ENCODE measurements at places on chromosomes 11 and 22.
A peak's percentile ranks its signal among the peaks of the same experiment; 100 is the strongest.

GRCh38 chr22:27644566-27644965 lies 157.0 kb downstream of the MN1 start:
- DNase-seq = no peak

DNA sequence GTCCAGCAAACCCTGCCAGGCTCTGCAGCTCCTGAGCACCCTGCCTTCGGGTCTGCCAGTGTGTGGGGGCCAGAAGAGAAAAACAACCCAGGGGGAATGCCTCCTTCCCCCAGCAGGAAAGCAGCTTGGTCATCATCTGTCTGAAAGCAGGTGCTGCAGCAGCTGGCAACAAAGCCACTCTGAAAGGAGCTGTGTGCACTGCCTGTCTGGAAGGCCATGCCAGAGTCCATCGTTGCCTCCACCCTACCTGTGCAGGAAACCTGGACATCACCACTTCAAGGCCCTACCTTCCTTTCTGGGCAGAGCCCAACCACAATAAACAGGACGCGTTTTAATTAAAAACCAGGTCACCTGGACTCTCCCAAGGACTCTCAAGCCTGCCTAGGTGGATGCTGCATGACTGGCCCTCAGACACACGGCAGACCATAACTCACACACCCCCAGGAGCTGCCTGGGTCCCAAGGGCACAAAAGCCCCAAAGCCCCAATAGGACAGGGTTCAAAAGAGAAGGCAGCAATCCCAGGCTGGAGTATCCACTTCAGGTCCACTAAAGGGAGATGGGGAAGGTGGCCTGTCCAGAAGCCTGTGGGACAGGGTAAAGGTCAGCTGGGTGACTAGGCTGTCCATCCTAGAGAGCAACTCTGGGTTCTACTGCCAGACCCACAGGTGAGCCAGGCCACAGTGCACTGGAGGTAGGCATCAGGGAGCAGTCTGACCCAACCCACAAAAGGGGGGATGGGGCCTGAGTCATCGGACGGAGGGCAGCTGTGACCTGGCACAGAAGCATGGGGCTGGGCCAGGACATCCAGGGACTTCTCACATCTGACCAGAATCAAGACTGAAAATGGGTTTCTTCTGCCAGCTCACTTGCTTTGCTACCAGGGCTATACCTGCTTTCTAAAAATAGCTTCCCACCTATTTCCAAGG lies 6.1 kb downstream of the GNB1L start:
- DNase-seq = peak; percentile 77

DNA sequence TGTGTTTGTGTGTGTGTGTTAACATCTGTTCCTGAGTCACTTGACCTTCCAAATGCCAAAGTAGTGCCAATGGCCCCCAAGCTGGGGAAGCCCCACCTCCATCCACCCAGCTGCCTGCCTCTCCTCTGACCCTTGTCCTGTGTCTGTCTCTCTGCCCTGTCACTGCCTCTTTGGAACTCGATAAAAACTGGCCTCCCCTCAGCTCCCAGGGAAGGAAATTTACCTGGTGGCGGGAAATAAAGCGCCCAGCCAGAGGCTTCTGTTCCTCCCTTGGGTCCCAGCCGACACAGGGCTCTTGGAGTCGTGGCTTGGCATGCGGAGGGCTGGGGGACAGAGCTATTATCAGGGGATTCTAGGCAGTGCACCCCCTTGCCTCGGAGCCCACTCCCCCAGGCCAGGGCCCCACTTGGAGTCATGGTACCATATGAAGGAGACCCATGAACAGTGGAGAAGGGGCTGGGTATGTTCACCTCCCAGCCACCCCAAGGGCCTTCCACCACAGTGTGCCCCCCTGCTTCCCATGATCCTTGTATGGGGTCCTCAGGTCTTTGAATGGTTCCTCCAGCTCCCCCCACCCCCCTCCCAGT lies 6.2 kb downstream of the KCNC1 start:
- no peak for DNase-seq

DNA sequence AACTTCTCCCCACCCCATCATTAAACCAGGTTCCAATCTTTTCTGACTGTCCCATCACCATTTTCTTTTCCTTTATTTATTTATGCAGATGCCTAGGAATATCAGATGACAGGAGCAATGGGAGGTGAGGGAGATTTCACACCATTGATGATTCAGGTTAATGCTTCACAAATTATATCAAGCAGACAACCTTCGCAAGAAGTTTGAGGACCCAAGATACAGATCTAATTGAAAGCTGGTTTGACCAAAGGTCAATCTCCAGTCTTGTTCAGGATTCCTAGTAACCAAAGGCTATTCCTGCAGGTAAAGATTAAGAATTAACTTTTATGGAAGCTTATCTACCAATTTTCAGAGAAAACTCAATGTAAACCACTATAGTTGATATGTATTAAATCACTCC lies 54.4 kb downstream of the SLC35F2 start:
- no peak for DNase-seq

DNA sequence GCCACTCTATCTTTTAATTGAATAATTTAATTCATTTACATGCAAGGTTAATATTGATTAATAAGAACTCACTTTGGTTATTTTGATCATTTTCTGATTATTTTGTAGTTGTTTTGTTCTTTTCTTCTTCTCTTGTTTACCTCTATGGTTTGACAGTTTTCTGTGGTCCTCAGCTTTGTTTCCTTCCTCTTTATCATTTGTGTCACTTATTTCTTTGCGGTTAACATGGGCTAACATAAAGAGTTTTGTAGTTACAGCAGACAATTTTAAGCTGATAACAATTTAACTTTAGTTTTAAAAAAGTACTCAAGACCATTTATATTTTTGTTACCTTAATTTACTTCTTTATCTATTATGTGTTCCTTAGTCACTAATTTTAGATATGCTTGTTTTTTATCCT lies 1032.8 kb upstream of the RAG2 start:
- DNase-seq = no peak

GRCh38 chr22:21726650-21727049 lies 8.9 kb downstream of the YPEL1 start:
- DNase-seq = peak; percentile 17

Data from transverse colon (tissue), 4 donors.